ENCODE measurements at places on chromosomes 2 and 18. TPM values are rescaled to one million over a fixed set of nuclear protein-coding genes. Genes with fewer than 3 reads are reported as not detected.

SERPINB3 gene
- total RNA-seq: not detected

C1GALT1C1L gene
- total RNA-seq: 3.1 TPM

EN1 gene
- not detected for total RNA-seq

IL36G gene
- not detected for total RNA-seq

CRYGD gene
- total RNA-seq: not detected

MBD5 gene
- total RNA-seq: 35.3 TPM

ZNF24 gene
- 52.4 TPM for total RNA-seq

SPP2 gene
- not detected for total RNA-seq

ADAM17 gene
- total RNA-seq: 14.1 TPM

BCL2L11 gene
- total RNA-seq: 21.7 TPM

PTPN4 gene
- 28.4 TPM for total RNA-seq

Measured in right cardiac atrium (tissue), 5 donors.